HS-27A (cell line): ENCODE measurements at places on chromosomes 3 and 15.

GRCh38 chr15:50758712-50759205, 6.7 kb downstream of the SPPL2A start:
- DNase-seq: no peak

DNA sequence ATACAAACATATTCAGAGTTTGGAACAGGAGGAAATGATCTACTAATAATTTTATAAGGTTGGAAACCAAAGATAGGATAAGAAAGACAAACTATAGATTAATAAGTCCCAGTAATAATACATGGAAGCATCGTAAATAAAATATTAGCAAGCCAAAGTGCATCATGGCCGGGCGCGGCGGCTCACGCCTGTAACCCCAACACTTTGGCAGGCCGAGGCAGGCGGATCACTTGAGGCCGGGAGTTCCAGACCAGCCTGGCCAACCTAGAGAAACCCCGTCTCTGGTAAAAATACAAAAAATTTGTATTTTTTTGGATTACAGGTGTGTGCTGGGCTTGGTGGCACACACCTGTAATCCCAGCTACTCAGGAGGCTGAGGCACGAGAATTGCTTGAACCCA, 14.9 kb downstream of the MUC4 start:
- no peak for DNase-seq

DNA sequence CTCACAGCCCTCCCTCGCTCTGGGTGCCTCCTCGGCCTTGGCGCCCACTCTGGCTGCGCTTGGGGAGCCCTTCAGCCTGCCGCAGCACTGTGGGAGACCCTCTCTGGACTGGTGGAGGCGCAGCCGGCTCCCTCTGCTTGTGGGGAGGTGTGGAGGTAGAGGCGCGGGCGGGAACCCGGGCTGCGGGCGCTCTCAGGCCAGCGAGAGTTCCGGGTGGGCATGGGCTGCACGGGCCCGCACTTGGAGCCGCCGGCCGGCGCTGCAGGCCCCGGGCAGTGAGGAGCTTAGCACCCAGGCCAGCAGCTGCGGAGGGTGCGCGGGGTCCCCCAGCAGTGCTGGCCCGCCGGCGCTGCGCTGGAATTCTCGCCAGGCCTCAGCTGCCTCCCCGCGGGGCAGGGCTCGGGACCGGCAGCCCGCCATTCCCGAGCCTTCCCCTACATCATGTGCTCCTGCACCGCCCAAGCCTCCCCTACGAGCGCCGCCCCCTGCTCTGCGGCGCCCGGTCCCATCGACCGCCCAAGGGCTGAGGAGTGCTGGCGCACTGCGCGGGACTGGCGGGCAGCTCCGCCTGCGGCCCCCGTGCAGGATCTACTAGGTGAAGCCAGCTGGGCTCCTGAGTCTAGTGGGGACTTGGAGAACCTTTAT, 46.0 kb upstream of the GSK3B start:
- DNase-seq: no peak

- DNase-seq: no peak
These were observed 104.4 kb downstream of the DAPK2 start for GRCh38 chr15:63941698-63942465.

- DNase-seq: no peak
These were observed 241.9 kb downstream of the MEIS2 start for GRCh38 chr15:36858423-36858822.

DNA sequence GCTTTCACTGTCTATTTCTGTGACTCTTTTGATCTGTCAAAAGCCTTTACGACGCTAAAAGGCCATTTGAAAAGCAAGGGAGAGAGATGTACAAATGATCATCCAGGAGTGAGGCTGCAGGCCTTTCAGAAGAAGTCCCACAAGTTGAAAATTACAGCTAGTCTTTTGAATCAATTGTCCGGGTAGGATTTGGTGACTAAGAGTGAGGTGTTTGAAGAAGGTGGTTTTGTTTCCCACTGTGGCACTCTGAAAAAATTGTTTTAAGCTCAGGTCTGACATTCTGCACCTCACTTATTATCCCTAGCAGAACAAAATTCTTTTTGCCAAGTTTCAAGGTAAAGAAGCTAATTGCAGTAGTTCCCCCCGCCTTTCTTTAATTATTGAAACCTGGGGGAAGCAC, 50.8 kb upstream of the TMEM108 start:
- no peak for DNase-seq

DNA sequence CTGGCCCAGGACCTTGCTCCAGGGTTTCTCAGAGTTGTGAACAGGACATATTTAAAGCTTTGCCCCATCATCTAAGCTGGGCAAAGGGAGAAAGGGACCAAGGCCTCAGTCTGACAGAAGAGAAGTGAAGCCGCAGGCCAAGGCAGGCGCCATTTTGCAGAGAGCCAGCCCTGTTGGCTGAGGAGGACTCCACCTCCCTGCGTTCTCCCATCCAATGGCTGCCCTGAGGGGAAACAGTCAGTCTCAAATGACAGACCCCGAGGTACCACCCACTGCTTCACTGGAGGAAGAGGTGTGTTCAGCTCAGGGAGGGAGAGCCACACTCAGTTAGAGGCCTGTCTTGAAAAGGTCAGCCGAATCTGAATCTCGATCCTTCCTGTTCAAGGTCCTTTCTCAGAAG, 86.1 kb downstream of the ADAMTS17 start:
- DNase-seq: no peak

- DNase-seq: no peak
These were observed 74.6 kb downstream of the FGF12 start for GRCh38 chr3:192652727-192653126.

GRCh38 chr3:60316121-60316797, 935.0 kb downstream of the FHIT start:
- no peak for DNase-seq

- DNase-seq: no peak
These were observed 90.1 kb downstream of the B3GALNT1 start for GRCh38 chr3:161014843-161015749.

DNA sequence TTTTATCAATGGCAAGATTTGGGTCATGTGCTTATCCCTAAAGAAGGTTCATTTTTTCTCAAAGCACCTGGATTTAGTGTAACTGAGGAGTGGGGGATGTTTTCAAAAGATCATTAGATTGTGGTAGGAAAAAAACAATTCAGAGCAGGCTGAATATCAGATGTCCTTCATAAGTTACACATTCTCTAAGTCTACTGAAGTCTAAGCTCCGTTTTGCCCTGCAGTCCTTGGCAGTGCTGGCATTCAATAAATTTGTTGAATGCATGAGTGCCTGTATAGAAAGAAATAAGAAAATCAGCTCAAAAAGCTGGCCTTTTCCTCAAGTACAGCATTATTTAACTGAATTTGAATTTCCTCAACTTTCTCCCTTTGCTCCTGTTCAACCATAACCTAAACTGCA, 819.0 kb upstream of the GRM7 start:
- no peak for DNase-seq
